Left lobe of liver (tissue), 2 donors: ENCODE measurements at places on chromosomes 2 and 18.

GRCh38 chr2:158973116-158973956, 4.9 kb downstream of the TANC1 start:
- no peak for DNase-seq

DNA sequence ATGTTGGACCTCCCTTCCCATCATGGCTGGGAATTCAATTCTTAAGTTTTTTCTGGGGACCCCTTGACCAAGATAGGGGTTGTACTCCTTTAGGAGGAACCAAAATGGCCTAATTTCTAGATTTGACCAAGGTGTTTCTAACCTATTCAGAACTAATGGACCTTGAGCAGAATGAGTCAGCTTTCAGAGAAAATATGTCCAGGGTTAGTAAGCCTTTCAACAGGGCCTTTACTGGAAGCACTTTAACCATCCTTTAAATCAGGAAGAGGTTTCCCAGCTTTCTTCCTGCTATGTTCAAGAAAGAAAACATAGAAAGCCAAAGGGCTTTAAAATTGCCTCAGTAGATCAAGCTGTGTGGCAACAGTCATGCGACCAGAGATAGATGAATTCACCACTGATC, 1184.9 kb upstream of the ACVR2A start:
- no peak for DNase-seq

DNA sequence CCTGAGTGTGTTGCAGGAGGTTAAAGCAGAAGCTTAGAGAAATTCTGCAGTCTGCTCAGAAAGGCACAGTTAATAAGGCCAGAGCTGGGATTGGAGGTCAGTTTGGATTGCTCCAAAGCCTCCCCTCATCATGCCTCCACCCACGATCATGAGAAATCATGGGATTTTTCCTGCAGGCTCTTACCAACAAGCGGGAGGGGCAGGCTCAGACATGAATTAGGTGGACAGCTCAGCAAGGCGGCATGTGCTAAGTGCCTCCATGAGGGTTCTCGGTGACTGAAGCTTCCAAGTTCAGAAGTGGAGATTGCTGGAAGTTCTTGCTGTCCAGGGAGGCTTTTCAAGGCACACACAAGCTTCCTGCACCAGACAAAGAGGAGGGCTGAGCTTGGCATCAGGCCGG, 163.8 kb downstream of the SETBP1 start:
- no peak for DNase-seq

- DNase-seq = no peak
These were observed 468.3 kb upstream of the RAB12 start for GRCh38 chr18:8140841-8141501.

- DNase-seq = no peak
These were observed 692.4 kb downstream of the CPS1 start for GRCh38 chr2:211248841-211249240.

- no peak for DNase-seq
These were observed 118.4 kb downstream of the ZNF407 start for GRCh38 chr18:74715865-74716712.

- no peak for DNase-seq
These were observed 67.2 kb upstream of the ACYP2 start for GRCh38 chr2:54048117-54048785.
